ENCODE measurements at places on chromosomes 3 and 15. TPM values are rescaled to one million over a fixed set of nuclear protein-coding genes. Genes with fewer than 3 reads are reported as not detected.

DNA sequence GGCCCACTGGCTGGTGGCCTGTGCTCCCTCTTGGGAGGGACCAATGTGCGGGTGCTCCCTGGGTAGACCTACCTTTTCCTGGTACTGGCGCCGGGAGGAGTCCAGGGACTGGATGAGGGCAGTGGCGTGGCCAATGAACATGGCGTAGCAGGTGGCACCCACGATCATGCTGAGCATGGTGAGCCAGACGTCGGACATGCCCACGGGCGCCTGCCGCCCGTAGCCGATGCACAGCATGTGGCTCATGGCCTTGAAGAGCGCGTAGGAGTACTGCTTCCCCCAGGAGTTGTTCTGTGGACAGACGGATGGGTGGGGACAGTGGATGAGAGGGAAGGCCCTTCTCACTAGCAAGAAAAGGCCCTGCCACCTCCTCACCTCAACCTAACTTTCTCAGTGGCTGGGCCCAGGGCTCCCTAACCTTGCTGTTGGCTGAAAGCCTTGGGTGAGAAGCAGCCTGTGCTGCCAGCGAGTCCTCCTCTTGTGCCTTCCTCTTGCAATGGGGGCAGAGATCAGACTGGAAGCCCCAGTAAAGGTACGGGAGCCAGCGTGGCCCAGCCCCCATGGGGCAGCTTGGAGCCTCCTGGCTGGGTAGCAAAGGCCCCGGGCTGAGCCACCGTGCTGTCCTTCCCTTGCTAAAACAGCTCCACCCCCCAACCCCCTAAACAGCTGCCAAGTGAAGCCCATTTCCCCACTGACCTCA, 39.1 kb downstream of the HCN4 start:
- no peaks in the 10 kb centered on the region for H3K36me3 ChIP-seq
- no peak overlapping the region for H3K27ac ChIP-seq
- DNase-seq = no peak
- no peak overlapping the region for H3K4me3 ChIP-seq

- no peak overlapping the region for H3K4me3 ChIP-seq
- H3K27ac ChIP-seq = no peak overlapping the region
- H3K4me1 ChIP-seq = no peaks in the 10 kb centered on the region
- H3K27me3 ChIP-seq = no peaks in the 10 kb centered on the region
Measured at GRCh38 chr3:182618981-182619591, 174.2 kb upstream of the ATP11B start.

The PDZRN3 gene
- total RNA-seq = 75.9 TPM

DNA sequence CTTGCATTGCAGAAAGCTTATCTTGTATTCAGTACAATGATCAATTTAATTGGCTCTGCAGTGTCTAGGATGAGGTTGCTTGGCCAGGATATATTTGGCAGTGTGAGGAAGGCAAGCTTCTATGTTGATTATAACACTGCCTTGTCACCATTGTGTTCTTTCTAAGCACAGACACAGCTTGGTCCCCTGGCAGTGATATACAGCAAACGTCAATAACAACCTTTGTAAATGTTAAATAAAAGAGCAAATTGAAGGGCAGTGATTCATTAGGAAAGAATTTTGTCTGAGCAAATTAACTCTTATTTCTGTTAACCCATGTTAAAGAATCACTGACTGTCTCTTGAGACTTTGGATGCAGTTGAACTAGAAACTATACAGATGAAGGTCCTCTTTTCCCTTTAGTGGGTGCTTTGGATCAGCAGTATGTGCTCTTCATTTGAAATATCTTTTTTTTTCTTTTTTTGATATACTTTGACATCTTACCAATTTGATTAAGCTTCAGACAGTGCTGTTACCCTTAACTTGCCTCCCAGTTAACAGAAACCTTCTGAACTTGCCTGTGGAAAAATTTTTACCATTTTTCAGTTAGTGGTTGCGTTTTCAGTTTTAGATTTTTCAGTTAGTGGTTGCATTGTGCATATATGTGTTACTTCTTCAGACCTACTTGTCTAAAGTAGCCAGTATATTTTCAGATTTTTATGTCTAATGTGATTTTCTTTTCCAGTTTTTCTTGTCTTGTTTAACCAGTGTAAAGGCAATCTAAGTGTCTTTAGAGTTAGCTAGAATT, 199.8 kb downstream of the TCF12 start:
- no peaks in the 10 kb centered on the region for H3K27me3 ChIP-seq
- H3K27ac ChIP-seq = no peak overlapping the region
- H3K4me3 ChIP-seq = no peak overlapping the region
- no peaks in the 10 kb centered on the region for H3K36me3 ChIP-seq
- no peak for DNase-seq
- H3K4me1 ChIP-seq = peaks cover 20% of the 10 kb centered on the region

The EOMES gene
- 0.49 TPM for total RNA-seq

The RASGRP1 gene
- 8.8 TPM for total RNA-seq

DNA sequence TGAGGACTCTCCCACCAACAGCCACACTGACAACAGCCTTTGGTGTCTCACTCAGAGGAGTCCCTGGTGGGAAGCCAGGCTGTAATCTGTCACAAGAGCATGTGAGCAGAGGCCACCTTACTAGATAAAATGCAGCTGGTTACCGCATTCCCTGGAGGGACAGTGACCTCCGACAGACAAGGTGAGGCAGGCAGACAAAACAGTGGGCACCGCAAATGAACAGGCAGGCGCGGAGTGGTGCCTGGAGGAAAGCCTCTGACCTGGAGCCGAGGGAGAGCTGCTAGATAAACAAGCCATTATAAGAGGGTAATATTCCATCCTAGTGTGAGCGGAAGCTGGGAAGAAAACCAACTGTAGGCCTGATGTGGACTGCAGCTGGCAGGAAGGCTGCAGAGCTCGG, 736.4 kb downstream of the FHIT start:
- no peaks in the 10 kb centered on the region for H3K4me1 ChIP-seq
- no peak overlapping the region for H3K4me3 ChIP-seq
- H3K27me3 ChIP-seq = no peaks in the 10 kb centered on the region
- H3K36me3 ChIP-seq = no peaks in the 10 kb centered on the region
- no peak overlapping the region for H3K27ac ChIP-seq

The GUCA1C gene
- not detected for total RNA-seq

DNA sequence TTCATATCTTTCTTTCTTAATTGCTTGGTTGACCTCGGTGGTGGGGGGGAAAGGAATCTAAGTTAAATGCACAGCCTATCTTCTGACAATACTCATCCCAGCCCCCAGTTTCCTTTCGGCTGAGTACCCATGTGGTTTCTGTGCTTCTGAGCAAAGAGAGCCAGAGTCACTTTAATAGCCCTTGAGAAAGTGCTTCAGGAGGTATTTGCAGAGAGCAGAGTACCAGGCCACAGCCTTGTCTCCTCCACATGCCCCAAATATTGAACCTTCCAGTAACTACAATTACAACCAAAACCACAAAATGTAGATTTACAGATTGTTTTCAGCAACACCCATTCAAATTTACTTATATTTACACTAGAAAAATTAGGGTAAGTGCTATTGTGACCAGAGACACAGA, 647.4 kb downstream of the NR2F2 start:
- DNase-seq = no peak
- H3K4me3 ChIP-seq = no peak overlapping the region

DNA sequence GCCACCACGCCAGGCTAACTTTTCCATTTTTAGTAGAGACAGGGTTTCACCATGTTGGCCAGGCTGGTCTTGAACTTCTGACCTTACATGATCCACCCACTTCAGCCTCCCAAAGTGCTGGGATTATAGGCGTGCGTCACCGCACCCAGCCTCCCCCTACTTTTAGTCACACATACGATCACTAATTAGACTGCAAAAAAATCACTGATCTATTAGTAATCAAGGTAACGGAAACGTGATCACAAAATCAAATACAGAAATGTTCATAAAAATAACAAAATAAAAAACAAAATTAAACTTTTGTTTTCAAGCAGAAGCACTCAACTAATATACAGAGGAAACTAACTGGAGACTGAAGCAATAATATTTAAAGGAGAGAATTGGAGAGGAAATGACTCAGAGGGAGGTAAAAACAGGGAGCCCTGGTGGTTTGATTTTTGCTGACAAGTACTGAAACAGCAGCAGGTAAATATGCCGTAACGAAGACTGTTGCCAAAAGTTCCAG, 4.6 kb downstream of the WDR53 start:
- DNase-seq = no peak
- no peaks in the 10 kb centered on the region for H3K36me3 ChIP-seq
- no peak overlapping the region for H3K27ac ChIP-seq

- no peaks in the 10 kb centered on the region for H3K27me3 ChIP-seq
- no peak for DNase-seq
- no peak overlapping the region for H3K4me3 ChIP-seq
- H3K36me3 ChIP-seq = no peaks in the 10 kb centered on the region
- peaks cover 22% of the 10 kb centered on the region for H3K4me1 ChIP-seq
Measured at GRCh38 chr15:60758961-60759729, 280.2 kb upstream of the ICE2 start.
